ENCODE measurements at places on chromosomes 2 and 18.

- DNase-seq = peak; percentile 100
Measured at GRCh38 chr2:1625281-1626001, 118.9 kb downstream of the PXDN start.

DNA sequence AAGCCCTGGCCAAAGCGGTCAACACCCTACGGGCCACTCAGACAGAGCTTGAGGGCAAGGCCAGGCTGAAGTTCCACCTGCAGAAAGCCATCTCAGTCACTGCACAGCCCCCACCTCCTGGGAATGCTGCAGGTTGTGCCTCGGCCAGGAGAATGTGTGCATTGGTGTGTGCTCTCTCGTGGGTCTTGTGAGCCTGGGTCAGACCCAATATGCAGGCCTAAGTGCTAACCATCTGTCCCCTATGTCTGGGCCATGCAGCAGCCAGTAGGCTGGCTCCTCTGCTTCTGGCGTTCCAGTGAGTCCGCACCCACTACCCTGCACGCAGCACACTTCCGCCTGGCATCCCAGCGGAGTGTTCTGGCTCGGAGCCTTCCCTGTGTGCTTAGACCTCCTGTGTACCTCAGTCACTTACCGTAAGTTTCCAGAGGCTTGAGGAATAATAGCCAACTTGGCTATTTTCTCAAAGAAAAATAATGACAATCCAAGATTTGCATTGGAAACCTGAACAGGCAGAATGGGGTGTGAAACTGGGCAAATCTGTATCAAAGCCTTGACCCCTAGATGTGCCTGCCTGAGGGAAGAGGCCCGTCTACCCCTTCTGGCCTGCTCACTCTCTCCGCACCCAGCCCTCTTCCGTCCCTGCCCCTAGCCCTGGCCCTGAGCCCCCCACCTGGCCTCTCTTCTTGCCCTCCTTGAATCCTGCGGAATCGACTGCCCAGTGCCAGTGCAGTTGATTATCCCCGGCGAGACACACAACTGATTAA, 7.2 kb downstream of the SIX3 start:
- DNase-seq = no peak

DNA sequence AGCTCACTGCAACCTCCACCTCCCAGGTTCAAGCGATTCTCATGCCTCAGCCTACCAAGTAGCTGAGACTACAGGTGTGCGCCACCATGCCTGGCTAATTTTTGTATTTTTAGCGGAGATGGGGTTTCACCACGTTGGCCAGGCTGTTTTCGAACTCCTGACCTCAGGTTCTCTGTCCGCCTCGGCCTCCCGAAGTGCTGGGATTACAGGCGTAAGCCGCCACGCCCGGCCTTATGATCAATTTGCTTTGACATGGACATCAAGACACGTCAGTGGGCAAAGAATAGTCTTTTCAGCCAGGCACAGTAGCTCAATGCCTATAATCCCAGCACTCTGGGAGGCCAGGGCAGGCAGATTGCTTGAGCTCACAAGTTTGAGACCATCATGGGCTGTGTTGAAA, 48.0 kb upstream of the CABYR start:
- DNase-seq = no peak

GRCh38 chr18:25275412-25276001, 76.5 kb downstream of the ZNF521 start:
- DNase-seq = no peak

DNA sequence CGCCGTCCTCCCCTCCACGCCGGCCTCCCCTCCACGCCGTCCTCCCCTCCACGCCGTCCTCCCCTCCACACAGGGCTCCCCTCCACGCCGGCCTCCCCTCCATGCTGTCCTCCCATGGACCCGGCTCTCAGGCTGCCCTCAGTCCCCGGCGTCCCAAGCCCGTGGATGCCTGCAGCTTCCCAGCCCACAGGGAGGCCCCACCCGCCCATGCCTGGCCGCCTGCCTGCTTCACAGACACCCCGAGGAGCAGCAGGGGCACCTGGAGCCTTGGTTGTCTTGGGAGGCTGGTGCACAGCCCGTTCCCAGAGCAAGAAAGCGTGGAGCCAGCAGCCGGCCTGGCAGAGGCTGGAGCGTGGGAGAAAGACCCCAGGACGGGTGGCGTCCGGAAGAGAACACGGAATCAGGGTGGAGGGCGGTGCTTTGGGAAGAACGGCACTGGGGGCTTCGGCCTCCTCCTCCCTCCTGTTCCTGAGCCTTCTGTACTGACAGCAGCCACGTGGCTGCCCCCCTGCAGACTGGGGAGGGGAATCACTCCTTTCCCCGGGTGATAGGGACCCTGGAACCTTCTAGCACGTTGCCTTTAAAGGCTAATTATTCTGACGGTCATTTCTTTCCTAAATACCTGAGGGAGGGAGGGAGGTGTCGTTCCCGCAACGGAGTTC, 26.2 kb upstream of the KCNG2 start:
- DNase-seq = no peak

DNA sequence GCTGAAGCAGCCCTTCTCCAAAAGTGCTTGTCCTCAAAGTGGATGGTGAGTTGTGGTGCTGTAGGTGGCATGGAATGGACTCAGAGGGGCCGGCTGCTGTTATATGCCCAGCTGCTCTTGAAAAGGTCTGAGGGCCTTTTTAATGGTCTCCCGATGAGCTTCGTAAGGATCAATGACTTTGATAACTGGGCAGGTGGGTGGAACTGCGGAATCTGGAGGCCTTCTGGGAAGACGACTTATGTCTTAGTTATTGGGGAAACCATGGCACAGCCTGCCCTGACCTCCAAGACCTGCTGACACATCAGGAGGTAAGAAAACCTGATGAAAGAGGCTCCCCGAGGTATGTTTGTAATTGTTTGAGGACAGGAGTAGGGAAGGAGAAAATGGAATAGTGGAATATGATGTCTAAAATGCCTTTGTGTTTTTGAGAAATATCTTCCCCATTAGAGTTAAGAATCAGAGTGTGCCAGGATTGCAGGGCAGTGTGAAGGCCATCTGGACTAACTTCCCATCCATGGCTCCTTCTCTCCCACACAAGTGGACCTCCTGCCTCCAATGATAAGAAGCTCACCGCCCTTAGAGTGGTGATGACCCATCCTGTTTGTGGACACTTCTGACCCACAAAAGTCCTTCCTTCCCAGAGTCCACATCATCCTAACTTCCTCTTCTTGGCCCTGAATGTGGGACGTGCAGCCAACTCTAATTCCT, 236.1 kb downstream of the FHOD3 start:
- no peak for DNase-seq

DNA sequence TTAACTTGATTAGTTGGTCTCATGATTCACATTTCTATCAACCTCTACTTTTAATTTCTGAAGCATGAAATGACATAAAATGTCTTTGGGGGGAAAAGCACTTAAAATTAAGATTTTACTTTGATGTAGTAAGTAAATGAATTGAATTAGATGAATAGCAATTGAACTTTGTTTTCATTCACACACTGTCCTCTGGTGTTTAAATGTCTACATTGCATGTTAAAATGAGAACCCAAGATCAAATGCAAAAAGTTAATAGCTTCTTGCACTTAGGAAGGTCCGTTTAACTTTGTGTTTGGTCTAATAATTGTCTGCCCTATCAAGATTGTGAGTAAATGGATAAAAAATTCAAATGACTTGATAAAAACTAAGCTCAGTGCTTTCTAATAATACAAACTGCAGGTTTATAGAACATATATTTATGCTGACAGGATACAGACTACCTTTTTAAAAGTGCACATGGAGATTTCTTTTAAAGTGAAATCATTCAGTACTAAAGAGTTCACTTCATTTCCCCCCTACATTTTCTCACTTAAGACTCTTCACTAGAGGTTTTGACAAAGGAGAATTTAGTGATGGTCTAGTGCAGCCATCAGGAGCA, 156.2 kb upstream of the NABP1 start:
- peak; percentile 47 for DNase-seq

- no peak for DNase-seq
Measured at GRCh38 chr2:2926858-2927175, 450.8 kb downstream of the EIPR1 start.

GRCh38 chr18:54906331-54907185, 52.7 kb downstream of the CCDC68 start:
- no peak for DNase-seq

DNA sequence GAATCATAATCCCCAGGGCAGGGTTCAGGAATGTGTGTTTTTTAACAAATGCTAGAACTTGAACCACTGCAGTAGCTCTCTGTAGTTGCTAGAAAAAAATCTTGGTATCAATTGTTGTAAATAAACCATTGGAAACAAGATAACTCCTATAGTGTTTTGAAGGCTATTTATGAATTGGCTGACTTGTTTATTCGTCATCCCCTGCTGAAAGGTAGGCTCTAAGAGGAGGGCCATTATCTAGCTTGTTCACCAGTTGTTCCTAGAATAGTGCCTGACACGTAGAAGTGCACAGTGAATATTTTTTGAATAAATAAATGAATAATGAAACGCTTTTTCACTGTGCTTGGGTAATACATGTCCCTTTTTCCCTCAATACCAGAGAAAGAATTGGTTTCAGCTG, 211.4 kb downstream of the BABAM2 start:
- no peak for DNase-seq

GRCh38 chr2:20423359-20423758, 23.5 kb upstream of the RHOB start:
- DNase-seq = no peak

Data from RPMI7951 (cell line).